ENCODE measurements at places on chromosomes 4 and X. TPM values are rescaled to one million over a fixed set of nuclear protein-coding genes. Genes with fewer than 3 reads are reported as not detected.

The PRDM5 gene
- not detected for polyA plus RNA-seq

The NCAPG gene
- 80.6 TPM for polyA plus RNA-seq

The SPANXD gene
- not detected for polyA plus RNA-seq

The EVC gene
- 2.0 TPM for polyA plus RNA-seq

- no peak for DNase-seq
These were observed 112.7 kb downstream of the CLNK start for GRCh38 chr4:10571909-10572308.

Measured in GM12878 (cell line).